ENCODE measurements at places on chromosomes 16 and 17.

DNA sequence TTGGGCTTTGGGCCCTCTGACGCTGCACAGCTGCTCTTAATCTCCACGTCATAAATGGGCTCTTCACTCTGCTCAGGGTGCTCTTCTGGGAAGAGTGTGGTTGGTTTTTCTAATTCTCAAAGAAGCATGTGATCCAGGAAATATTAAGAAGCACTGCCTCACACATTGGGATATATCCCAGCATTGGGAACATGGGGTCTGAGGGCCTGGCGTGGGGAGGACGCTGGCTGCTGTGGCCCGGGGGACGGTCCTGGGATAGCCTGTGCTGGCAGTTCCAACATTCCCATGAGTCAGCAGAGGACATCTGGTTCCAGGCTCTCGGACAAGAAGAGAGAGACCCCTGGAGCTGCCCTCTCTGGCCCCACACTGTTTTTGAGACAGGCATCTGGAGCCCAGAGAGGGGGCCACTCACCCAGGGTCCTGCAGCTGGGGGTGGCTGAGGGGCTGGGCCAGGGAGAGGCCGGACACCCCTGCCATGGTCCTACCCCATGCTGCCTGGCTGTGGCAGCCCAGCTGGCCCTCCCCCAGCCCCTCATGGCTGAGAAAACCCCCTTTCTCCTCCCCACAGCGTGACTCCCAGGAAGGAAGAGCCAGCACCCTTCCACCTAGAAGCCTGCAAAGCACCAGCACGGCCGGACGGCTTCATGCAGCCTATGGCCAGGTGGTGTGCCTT, 58.8 kb downstream of the NT5M start:
- no peak for DNase-seq

DNA sequence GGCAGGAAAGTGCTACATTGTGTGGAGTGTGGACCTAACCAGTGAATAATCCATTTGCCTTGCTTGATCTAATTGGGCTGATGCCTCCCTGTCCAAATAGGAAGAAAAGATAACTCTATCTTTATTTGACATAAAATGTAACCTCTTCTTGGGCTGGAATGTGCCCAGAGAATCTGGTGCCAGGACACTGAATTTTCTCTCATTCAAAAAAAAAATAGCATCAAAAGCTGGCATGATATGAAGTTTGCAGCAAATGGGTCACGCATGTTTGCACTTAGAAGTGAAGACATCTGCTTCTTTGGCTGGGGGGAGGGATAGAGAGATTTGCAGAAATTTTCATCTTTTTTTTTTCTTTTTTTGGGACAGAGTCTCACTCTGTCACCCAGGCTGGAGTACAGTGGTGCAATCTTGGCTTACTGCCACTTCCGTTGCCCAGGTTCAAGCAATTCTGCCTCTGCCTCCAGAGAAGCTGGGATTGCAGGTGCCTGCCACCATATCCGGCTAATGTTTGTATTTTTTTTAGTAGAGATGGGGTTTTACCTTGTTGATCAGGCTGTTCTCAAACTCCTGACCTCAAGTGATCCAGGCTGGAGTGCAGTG, 478.2 kb upstream of the EEF2KMT start:
- DNase-seq: no peak

DNA sequence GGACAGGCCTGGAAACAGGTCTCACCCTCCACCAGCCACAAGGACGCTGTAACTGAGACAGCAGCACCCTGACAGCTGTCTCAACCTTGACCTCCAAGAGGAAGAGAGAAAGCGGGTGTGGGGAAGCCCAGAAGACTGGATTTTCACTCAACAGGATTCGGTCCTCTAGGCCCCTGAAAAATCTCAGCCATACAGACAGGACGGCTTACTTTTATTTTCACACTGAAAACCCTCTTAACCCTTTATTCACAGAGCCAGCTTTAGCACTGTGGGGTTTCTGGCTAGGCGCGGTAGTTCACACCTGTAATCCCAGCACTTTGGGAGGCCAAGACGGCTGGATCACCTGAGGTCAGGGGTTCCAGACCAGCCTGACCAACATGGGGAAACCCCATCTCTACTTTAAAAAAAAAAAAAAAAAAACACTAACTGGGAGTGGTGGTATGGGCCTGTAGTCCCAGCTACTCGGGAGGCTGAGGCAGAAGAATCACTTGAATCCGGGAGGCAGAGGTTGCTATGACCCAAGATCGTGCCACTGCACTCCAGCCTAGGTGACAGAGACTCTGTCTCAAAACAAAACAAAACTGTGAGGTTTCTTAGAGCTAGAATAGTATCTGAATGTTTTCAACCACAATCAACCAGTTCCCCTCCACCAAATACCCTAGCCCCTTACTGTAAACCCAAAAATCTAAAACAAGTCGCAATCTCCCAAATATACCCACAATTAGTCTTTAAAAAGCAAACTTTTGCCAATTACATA, 5.3 kb downstream of the ANKRD11 start:
- no peak for DNase-seq

DNA sequence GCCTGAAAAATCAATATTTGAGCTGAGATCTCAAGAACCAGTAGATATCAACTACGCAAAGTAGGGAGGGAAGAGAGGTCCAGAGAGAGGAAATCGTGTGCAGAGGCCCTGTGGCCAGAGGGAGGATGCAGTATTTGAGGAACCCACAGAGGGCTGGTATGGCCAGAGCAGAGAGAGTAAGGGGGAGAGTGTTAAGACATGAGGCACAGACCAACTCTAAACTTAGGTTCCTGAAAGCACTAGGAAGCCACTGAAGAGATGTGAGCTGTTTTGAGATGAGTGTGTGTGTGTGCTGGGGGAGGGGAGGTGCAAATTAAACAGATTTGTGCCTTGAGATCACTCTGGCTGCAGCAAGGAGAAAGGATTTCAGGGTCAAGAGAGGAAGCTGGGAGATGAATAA, 10.9 kb downstream of the SLC13A2 start:
- no peak for DNase-seq

DNA sequence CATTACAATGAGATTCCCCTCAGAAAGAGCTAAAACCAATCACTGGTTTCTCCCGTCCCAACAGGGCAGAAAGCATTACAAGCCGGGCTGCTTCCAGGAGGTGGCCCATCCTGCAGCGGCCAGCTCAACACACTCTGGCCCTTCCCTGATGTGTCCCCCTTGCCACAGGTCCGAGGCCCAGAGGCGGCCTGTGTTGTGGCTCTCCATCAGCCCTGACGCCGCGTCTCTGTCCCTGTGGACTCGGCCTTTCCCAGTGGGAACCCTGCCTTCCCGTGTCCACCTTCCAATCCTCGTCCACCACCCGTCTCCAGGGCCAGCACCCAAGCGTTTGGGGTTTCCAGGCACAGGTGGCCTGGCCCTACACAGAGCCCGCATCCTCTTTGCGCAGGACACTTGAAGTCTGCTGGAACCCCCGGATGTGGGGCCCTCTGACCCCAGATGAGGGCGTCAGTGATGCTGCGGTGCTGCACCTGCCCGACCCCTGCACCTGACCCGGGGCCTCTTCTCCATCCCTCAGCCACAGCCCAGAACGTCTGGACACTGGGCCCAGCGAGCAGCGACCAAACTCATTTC, 21.1 kb downstream of the RAB40B start:
- no peak for DNase-seq

DNA sequence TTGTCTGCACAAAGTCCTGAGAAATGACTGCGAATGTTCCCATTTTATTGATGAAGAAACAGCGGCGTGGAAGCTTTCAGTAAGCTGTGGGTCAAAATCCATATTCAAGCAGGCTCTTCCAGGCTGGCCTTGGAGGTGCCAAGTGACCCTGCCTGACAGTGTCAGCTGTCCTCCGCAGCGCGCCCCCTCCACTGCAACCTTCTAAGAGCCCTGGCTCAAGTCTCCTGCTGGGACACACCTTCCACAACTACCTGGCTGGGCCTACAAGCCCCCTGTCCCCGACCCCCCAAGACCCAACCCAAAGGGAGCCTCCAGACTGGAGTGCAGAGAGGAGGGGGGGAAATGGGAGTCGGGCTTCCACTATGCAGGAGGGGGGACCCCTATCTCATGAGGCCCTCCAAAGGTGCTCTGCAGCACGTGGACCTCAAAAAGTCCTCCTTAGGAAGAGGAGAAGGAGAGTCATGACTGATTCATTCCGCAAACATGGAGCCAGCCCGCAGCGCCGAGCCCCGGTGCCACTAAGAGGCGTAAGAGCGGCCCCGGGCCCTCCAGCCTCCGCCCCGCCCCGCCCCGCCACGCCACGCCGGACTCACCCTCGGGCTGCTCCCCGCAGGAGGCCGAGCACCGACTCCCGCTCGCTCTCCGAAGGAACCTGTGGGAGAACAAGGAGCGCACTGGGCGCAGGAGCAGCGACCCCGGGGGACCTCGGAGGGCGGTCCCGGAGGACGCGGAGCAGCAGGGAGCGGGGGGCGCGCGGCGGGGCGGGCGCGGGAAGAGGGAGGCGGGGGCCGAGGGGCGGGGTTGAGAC, 574 bp downstream of the MPP3 start:
- peak; percentile 15 for DNase-seq

GRCh38 chr16:56964243-56965148, 2.7 kb downstream of the CETP start:
- peak; percentile 97 for DNase-seq

DNA sequence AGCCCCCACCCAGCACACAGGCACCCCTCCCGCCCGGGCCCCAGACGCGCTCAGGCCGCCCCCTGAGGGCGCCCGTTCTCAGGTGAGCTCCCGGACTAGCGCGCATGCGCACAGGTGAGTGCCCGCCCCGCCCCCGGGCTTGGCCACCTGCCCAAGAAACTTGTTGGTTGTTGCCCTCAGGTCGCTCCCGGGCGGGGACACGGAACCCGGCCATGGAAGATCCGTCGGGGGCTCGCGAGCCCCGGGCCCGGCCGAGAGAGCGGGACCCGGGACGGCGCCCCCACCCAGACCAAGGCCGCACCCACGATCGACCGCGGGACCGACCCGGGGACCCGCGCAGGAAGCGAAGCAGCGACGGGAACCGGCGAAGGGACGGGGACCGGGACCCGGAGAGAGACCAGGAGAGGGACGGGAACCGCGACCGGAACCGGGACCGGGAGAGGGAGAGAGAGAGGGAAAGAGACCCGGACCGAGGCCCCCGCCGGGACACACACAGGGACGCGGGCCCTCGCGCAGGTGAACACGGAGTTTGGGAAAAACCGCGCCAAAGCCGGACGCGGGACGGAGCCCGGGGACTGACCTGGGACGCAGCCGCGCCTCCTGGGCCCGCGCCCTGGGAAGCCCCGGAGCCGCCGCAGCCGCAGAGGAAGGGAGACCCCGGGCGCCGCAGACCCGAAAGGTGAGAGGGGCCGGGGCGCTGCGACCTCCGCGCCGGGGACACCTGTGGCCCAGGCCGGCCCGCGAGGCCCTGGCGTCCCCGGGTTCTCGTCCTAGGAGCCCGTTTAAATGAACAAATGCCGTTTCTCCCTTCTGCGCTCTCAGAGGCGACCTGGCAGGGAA, at the start of gene MARVELD3:
Gene MARVELD3, plus strand, starts transcription at position 167 of the 840 bp plus-strand sequence. Its CDS starts 46 bp downstream, at position 213.
- no peak for DNase-seq

All from activated CD4-positive, alpha-beta T cell treated with anti-CD3 and anti-CD28 coated beads for 24 hours (primary cell).